ENCODE measurements at places on chromosomes 11 and 22.

DNA sequence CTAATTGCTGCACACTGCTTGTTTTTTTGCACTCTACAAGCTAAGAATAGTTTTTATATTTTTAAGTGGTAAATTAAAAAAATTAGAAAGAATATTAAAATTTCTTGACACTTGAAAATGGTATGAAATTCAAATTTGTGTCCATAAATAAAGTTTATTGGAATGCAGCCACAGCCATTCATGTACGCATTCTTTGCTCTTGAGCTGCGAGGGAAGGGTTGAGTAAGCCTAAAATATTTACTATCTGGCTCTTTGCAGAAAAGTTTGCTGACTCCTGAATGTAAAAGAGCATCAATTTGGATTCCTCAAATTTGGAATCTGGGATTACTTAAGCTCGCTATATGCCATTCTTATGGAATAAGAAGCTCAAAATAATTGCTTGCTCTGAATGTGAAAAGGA is 3.4 kb upstream of the ADAMTS8 start:
- no peak for DNase-seq

GRCh38 chr11:29127461-29127860 is 889.4 kb downstream of the KCNA4 start:
- DNase-seq, result no peak

- DNase-seq, result no peak
Observed at GRCh38 chr11:26762089-26762488, 40.2 kb upstream of the SLC5A12 start.

DNA sequence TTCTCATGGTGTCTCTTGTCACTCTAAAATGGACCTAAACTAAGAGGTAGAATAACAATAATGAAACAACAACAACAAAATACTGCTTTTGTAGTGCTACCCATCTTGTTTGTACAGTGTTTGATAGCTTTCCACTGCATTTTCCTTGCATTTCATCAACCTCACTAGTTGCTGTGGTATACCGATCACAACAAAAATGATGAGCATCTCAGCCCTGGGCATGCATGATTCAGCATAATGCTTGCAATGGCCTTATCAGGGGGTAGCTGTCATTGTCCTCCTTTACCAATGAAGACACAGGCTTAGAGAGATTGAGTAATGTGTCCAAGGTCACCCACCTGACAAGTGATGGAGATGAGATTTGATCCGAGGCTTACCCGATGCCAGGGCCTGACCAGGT is 682.5 kb downstream of the NTM start:
- DNase-seq, result no peak

DNA sequence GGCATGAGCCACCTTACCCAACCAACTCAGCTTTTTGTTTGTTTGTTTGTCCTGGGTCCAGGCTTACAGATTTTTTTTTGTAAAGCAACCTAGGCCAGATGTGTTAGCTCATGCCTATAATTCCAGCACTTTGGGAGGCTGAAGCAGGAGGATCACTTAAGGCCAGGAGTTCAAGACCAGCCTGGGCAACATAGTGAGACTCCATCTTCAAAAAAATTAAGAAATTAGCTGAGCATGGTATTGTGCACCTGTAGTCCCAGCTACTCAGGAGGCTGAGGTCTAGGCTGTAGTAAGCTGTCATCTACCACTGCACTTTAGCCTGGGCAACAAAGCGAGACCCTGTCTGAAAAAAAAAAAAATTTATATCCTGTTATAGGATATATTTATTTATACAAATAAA is 28.7 kb upstream of the GRK2 start:
- DNase-seq, result no peak

GRCh38 chr11:126162306-126163030 is 49.0 kb downstream of the RPUSD4 start:
- no peak for DNase-seq

DNA sequence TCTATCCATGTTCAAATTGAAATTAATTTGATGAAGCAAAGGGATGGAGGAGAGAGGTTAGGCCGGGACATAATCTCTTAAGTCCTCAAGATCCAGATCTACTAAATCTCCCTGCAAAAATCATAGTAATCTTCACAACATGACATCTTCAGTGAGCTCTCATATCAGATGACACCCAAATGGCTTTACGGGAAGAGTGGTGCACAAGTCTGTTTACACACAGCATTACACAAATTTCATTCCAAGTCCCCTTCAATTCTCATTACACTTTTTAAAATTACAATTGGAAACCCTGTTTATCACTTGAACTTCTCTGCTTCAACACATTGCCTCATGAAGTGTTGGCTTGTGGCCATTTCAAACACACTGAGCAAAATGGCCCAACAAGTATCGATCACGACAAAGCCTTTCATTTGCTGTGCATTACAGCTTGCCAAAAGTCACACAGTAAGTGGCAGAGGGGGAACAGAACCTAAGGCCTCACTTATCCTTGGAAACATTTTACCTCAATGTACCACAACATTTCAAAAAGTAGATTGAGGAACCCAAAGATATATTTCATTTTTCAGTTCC is 17.9 kb upstream of the TPH1 start:
- no peak for DNase-seq

- no peak for DNase-seq
Observed at GRCh38 chr22:34414467-34415440, 494.5 kb upstream of the LARGE1 start.

GRCh38 chr11:2088746-2089535 is 50.2 kb downstream of the IGF2 start:
- DNase-seq, result no peak

DNA sequence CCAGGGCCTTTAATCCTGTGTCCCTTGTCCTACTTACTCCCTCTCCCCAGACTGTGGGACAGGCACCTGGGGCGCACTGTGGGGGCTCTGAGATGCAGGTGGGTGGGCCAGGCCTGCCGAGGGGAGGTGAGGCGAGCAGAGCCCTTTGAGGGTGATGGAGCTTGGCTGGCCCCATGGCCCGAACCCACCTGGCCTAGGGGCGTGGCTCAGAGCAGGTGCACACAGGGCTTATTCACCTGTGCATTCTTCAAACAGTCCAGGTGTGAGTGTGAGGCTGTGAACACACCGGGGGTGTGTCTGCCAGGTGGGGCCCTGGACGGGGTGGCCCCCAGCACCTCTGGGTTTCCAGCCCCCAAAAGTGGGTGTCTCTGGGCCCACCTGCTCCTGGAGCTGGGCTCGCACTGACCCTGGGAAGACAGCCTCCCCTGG is 9.0 kb upstream of the MUC5AC start:
- no peak for DNase-seq

DNA sequence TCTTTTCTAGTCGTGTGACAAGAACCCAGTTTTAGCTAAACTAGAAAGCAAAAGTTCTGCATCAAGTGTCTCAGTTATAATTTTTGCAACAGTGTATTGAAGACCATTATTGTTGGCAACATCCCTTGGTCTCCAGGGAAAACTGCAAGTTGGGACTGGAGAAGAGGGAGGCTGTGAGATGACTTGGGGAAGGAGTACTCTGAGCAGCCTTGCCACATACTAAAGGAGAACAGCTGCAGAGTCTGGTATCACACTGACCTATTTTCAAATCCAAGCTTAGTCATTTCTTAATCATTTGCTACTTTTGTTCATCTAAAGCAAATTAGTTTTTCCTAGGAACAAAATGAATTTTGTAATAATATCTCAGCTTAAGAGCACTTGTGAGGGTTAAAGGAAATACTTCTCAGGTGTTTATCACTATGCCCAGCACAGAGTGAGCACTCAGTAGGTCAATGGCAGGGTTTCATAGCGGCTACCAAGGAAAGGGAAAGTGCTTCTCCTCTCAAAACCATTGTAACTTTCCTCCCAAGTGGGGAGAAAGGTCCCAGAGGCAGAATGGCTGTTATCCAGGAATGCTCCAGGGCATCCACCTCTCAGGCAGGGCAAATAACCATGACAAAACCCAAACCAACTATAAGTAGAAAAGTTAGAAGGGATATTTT is 247.1 kb downstream of the C11orf87 start:
- DNase-seq, result no peak

DNA sequence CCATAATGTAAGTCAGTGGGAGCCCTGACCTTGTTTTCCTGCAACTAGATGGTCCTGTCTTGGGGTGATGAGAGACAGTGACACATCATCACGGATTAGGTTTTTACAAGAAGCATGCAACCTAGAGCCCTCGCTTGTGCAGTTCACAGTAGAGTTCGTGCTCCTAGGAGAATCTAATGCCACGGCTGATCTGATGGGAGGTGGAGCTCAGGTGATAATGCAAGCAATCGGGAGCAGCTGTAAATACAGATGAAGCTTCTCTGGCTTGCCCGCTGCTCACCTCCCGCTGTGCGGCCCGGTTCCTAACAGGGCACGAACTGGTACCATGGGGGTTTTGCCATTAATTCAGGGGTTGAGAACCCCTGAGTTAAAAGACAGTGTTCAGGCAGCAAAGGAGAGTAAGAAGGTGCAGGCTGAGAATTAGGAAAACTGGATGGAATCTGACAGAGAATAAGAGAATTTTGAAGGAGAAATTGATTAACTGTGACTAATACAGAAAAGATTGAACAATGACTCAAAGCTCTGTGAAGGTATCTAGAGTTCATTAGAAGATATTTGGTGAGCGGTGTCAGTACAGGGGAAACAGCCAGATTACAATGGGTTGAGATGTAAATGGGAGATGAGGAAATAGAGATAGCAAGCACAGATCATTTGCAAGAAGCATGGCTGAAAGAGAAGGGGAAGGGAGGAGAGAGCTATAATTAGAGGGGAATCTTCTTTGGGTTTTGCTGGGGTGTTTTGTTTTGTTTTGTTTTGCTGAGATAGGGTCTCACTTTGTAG is 21.0 kb downstream of the WEE1 start:
- DNase-seq, result no peak

- DNase-seq, result no peak
Observed at GRCh38 chr11:116467823-116468222, 305.0 kb downstream of the BUD13 start.

DNA sequence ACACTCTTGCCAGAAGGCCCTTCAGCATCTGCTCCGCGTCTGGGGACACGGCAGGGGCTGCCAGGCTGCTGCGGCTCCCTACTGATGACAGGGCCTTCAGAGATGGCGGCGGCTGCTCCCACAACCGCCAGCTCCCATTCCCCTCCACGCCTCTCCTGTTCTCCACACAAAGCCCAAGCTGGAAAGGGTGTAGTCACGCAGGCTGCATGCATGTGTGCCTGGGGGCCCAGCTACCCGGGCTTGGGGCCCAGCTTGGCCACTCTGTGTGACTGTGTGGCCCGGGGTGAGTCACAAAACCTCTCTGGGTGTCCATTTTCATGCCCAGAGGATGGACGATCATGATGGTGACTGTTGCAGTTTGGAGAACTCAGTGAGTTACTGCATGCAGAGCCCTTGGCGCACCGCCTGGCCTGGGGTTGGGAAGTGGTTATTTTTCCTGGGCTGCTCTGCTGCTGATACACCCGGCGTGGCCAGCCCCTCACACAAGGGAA is 31.7 kb upstream of the PARVB start:
- no peak for DNase-seq

GRCh38 chr22:32964411-32965057 is 93.6 kb downstream of the SYN3 start:
- DNase-seq, result no peak

GRCh38 chr22:34370711-34371110 is 450.4 kb upstream of the LARGE1 start:
- no peak for DNase-seq

DNA sequence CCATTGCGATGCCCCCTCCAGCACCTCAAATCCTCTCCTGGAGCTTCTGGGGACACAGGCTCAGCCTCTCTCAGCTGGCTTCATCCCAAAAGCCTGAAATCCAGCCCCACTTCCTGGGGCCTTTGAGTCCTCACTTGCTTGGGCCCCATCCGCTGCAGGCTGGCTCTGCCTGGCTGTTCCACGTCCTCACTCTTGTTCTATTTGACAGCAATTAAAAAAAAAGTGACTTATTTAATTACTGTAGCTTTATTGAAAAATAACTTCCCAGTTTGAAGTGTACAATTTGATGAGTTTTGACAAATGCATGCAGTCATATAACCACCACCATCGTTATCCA is 27.2 kb downstream of the PARVG start:
- no peak for DNase-seq

- no peak for DNase-seq
Observed at GRCh38 chr11:73403541-73403940, 27.3 kb downstream of the RELT start.

GRCh38 chr11:90701716-90702115 is 478.9 kb upstream of the CHORDC1 start:
- no peak for DNase-seq

GRCh38 chr11:42249401-42249800 is 789.9 kb upstream of the LRRC4C start:
- DNase-seq, result no peak

DNA sequence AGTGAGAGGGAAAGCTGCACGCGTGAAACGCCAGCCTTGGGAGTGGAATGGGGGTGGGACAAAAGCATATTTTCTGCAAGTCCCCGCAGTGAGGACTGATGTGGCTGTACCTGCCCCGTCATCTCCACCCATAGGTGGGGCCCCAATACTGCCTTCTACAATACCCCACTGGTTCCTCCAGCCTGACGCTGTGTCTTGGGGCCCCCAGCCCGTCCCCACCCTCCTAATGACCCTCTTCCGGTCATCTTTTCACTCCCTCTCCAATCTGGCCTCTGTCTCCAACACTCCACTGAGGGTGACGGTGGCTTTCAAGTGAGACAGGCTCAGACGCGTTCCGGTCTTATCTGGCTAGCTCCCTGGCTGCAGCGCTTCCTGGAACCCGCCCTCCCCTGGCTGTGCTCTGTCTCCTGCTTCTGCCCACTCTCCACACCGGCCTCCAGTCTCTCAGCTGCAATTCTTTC is 104.2 kb downstream of the MICAL3 start:
- no peak for DNase-seq

- DNase-seq, result no peak
Observed at GRCh38 chr11:130533871-130534270, 85.4 kb downstream of the ADAMTS15 start.

GRCh38 chr11:74520927-74521665 is 27.6 kb upstream of the LIPT2 start:
- no peak for DNase-seq

- DNase-seq, result no peak
Observed at GRCh38 chr11:15186146-15186545, 71.4 kb downstream of the INSC start.

DNA sequence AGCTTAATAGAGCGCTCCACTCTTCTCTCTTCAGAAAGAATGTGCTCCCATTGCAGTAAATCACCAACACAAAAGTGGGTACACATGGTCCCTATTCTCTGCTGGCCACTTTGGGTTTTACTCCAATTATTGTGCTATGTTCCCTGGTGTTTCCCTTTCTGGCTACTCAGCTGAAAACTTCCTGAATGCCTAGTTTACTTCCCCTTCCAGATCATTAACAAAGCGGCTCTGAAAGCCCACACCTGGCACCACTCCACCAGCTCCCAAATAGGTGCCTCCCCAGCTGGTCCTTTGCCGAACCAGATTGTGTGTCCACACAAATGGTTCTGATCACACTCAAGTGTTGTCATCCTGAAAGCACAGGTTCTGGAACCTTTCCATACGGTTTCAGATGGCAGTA is 443.7 kb downstream of the NTM start:
- DNase-seq, result no peak

- DNase-seq, result no peak
Observed at GRCh38 chr11:70618431-70619101, 220.2 kb downstream of the CTTN start.

DNA sequence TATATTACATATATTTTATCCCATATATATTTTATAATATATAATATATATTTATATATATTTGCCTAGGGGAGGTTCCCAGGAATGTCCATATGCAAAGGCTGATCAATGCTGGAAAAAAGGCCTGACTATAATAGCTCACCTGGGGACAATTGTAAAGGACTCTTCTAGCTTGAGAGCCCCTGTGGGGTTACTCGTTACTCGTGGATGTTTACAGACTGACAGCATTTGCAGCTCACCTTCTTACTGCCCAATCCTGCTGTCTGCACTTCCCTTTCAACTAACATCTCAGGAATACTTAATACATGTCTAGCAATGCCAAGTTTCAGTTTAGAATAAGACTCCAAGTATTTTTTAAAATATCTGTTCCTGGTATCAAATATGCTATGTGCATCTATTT is 1365.4 kb upstream of the RAG2 start:
- DNase-seq, result no peak

Measured in SW 1271 (cell line).